ENCODE measurements at places on chromosomes 4 and X. TPM values are rescaled to one million over a fixed set of nuclear protein-coding genes. Genes with fewer than 3 reads are reported as not detected.

GRCh38 chr4:183546376-183546775, 41.5 kb downstream of the ING2 start:
- DNase-seq = no peak

STEEP1 gene
- polyA plus RNA-seq = 23.7 TPM

GRCh38 chr4:149793459-149793858, 22.2 kb downstream of the IQCM start:
- no peak for DNase-seq

MAGED4 gene
- 3.9 TPM for polyA plus RNA-seq

DNA sequence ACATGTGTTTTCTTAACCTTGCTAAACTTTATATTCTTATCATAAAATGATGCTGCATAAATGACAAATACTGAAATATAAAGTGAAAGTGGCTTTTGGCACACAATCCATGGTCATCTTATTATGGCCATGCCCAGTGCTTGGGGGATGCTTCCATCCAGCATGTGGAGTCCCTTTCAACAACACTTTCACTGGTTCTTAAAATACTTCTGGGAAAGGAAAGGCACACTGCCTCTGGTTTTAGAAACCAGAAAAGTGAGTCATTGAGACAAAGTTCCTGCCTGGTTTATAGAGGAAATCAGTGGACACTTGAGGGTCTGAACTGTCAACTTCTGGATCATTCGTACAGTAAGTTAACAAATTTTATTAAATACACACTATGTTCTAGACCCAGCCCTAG, 248.0 kb upstream of the ADAMTS3 start:
- no peak for DNase-seq

EREG gene
- not detected for polyA plus RNA-seq

GRCh38 chrX:13334491-13334890, 14.6 kb upstream of the ATXN3L start:
- DNase-seq = no peak
